Astrocyte (in vitro differentiated cells and primary cell): ENCODE measurements at places on chromosomes 5 and 9.

GRCh38 chr5:58887311-58887710 lies 304.4 kb downstream of the RAB3C start:
- no peak for DNase-seq

DNA sequence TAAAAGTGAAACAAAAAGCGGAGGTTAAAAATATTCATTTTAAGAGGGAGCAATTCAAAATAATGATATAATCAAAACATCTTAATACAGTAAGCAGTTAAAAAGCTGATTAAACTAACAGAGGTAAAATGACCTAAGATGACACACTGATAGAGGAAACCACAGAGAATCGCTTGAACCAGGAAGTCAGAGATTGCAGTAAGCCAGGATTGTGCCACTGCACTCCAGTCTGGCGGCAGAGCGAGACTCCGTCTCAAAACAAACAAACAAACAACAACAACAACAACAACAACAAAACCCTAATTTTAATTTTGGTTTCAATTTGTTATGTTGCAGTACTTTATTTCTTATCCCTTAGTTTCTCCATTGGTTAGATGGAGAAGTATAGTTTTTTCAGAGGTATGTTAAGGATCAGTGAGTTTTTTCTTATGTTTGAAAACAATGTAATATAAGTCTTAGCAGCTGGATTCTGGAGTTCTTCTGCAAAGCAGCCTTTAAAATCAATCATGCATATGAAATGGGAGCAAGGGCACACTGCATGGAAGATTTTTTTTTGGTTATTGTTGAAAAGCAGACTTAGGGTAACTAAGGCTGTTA lies 58.5 kb downstream of the MLANA start:
- peak; percentile 7 for DNase-seq

DNA sequence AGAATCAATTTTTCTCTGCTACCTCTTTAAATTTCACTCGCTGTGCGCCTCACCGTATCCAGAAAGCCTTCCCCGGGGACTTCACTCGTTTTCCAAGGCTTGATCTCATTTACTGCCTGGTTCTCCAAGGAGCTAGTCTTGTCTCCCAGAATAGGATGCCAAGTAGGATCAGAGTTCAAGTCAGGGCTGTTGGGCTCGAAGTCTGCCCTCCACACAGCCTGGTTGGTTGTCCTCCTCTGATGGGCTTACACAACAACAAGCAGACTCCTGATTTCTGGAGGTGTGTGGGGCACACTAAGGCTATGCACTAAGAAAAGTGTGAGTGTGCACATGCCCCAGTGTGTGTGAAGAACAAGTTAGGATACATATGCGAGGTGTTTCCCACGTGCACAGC lies 14.0 kb upstream of the TNIP1 start:
- no peak for DNase-seq

- DNase-seq: no peak
Observed at GRCh38 chr5:90290648-90291047, 118.9 kb downstream of the CETN3 start.

- no peak for DNase-seq
Observed at GRCh38 chr9:112086627-112087026, 88.5 kb downstream of the SUSD1 start.

- no peak for DNase-seq
Observed at GRCh38 chr9:32161720-32162119, 222.7 kb upstream of the ACO1 start.

DNA sequence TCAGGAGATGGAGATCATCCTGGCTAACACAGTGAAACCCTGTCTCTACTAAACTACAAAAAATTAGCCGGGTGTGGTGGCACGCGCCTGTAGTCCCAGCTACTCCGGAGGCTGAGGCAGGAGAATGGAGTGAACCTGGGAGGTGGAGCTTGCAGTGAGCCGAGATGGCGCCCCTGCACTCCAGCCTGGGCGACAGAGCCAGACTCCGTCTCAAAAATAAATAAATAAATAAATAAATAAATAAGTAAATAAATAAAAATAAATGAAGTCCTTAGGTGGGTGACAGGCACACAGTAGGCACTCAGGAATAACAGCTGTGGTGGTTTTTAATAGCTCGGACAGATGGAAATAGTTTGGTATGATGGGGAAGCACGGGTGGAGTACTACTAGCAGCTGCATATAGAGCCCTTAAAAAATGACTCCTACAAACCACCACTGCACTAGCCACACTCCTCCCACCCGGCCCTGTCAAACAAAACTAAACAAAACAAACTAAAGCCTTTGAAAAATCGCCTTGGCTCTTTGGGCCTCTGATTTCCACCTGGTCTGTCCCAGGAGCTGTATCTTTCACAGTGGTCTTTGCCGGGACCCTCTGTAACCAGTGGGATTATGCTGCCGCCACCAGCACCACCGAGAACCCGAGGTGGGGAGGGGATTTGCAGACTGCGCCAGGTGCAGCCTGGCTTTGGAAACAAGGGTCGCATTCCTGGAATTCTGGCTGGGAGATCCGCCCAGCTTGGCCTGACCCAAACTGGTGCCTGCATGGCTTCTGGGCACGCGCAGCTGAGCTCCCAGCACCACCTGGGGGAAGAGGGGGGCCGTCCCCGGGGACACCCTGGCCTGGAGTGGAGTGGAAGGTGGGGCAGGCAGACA lies 5.1 kb upstream of the WDR5 start:
- no peak for DNase-seq

- no peak for DNase-seq
Observed at GRCh38 chr5:13553896-13554295, 390.6 kb downstream of the DNAH5 start.

GRCh38 chr9:76684213-76684612 lies 80.0 kb upstream of the PCA3 start:
- DNase-seq: no peak

DNA sequence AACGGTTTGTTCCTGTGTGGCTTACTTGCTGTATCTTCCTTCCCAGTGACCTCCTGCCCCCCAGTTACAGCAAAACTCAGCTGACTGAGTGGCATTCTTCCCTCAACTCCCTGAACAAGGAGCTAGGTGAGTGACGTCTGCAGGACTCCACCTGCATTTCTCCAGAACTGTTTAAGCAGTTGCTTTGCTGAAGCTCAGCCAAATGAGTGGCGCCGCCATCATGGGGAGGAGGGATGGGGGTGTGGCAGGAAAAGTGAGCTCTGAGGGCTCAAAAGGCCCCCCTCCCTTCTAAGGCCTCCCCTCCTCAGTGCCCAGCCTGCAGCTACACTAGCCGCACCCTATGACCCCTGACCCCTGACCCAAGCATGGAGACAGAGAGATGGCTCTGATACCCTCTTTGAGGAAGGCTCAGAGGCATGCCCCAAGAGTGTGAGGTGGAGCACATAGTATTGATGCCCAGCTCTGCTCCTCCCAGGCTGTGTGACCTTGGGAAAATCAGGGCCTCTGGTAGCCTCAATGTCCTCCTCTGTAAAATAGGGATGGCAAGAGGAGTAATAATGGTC lies 12.7 kb downstream of the CCDC180 start:
- DNase-seq: no peak

GRCh38 chr9:136732444-136733178 lies 10.1 kb downstream of the LCN10 start:
- DNase-seq: no peak

- DNase-seq: peak; percentile 55
Observed at GRCh38 chr5:164649266-164649665, 1143.8 kb downstream of the MAT2B start.

GRCh38 chr9:97564291-97565175 lies 63.1 kb downstream of the TMOD1 start:
- peak; percentile 52 for DNase-seq

DNA sequence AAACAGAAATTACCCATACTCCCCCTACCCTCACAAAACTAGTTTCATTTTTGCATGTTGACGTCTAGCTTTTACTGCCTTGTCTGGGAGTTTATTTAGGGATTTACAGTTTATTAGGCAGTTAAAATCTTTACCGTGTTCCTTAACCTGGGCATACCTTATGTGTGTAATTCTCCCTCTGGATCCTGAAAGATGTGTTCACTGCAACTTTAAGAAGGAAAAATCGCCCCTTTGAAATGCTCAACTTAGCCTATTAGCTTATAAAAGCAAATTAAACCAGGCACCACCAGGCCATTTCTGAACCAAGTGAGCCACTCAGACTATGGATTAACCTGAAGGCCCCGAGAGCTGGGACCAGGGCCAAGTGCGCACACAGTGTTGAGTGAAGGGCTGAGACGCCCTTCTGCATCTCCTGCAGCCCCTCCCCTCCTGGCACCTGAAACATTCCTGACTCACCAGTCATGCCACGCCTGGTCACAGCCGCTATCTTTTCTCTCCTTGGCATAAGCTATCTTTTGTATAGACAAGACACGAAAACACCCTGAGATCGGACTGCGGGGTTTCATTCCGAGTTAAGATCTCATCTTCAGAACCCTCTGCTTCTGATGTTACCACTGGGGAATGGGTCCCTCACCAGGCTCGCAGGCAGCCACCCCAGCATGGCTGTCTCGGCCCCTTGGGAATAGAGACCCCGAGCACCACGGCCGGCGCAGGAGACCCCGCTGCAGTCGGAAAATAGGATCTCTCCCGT lies 111.9 kb downstream of the ROR2 start:
- peak; percentile 16 for DNase-seq

DNA sequence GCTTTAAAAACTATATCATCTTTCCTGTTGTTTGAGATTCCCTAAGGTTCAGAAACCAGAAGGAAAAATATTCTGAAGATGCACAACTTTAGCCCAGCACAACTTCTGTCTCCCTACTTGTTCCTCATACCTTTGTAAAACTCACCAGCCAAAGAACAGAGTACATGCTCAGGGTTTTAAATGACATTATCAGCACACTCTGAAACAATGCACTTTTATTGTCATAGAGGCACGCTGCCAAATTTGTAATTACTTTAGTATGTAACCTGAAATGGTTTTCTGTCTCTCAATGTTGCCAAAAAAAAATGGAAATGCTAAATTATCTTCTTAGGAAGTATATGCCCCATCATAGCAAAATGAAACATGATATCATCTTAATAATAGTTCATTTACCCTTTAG lies 383.6 kb upstream of the CDH6 start:
- DNase-seq: no peak

- no peak for DNase-seq
Observed at GRCh38 chr9:114303571-114303970, 19.3 kb upstream of the ORM1 start.

DNA sequence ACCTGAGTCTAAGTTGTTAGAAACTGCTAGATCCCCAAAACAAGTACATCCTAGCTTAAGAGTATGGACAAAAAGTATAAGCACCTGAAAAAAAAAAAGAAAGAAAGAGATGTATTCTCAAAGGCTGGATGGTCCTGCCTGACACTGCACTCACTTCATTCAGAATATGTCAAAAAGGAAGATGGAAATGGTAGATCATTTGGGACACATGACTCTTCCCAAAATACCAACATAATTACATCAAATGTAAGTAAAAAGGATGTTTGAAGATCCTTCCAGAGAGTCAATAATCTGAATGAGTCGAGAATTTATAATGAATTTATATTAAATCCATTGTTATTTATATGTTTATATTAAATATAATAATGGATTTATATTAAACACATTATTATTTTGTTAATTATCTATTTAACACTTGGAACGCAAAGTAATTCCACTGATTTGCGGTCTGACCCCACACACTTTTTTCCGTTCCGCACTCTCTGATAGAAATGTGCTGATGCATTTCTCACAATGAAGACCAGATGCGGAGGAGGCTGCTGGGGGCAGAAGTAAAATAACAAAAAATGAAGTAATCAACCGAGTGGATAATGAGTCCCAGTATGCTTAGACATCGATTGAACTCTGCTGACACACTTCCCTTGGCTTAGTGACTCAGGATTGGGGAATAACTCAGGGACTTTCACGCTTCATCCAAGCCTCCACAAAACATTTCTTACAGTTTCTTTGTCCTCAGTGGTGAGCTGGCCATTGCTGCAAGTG lies 201.2 kb downstream of the ADAMTS12 start:
- peak; percentile 96 for DNase-seq

DNA sequence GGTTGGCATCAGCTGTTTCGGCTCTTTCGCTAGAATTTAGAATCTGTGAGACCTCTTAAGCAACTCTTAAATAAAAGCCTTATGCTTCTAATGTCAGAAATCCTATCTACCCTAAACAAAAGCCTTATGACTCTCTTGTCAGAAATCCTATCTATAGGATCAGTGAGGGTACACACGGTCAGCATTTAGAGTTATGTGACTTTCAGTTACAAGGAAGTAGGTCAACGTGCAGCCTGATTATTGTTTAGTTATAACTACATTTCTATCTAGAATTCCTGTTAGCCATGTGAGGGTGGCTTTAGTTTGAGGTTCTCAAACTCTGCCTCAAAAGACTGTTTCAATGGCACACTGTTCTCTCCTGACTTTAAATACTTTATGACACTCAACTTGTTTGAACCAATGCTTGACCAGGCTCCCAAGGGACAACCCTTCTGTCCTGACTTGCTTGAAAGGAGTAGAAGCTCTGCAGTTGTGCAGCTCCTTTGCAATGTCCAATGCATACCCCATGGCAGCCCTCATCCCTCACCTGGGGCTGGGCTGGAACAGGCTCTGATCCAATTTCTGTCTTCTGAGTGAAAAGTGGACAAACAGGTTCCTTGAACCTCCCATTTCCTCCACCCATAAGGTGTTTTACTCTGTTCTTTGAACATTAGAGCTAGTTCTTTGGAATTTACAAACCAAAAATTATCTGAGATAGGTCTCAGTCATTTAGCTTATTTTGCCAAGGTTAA lies 251.6 kb upstream of the PIK3R1 start:
- no peak for DNase-seq

GRCh38 chr5:67536866-67537265 lies 340.3 kb upstream of the CD180 start:
- DNase-seq: no peak

- DNase-seq: peak; percentile 6
Observed at GRCh38 chr5:177085985-177086653, 596 bp upstream of the FGFR4 start.

DNA sequence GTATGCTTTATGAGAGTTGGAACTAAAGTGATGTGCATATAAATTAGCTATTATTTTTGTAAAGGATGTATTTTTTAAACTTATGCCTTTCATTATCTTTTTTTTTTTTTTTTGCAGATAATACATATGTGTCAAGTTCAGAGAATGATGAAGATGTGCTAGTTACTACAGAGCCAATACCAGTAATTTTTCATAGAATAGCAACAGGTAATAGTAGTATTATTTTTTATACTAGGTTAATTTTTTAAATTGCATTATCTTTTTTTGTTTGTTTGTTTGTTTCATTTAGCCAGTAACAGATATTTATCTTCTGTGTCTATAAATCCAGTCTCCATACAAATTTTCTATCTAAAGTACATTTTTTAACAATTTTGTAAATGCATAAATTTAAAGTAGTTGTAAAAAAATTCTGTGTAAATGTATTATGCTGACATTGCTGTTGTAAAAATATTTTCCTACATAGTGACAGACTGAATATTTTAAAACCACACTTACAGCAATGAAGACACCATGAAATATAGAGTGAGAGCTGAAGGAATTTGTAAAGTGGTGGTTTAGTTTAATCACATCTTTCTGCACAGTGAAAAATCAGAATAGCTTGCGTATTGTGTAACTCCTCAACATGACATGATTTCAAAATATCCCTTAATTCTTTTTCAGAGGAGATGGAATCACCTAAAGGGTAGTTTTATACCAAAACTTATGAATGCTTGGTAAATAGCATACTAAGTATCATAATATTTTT lies 93.3 kb downstream of the PARP8 start:
- DNase-seq: no peak
